ENCODE measurements at places on chromosomes 7 and 10.

DNA sequence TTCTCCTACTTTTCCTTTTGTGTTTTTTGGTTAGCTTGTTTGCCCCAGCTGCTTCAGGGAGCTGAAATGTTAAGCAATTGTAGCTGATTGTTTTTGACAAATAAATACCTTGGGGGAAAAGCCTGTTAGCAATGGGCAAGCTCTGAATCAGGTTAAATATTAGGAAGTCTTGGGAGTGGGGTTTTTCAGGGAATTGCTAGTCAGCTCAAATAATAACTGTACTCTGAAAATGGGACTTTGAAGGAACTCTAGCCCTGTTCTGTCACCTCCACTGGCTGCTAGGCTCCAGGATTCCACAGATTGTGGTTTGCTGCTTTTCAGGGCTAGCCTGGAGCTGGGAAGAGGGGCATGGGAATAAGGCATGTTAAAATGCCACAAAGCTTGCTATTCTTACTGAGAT is 39.5 kb downstream of the ADK start:
- DNase-seq, result no peak

GRCh38 chr10:112913255-112913654 is 36.8 kb upstream of the TCF7L2 start:
- no peak for DNase-seq

GRCh38 chr10:100653238-100653956 is 92.0 kb upstream of the PAX2 start:
- no peak for DNase-seq

DNA sequence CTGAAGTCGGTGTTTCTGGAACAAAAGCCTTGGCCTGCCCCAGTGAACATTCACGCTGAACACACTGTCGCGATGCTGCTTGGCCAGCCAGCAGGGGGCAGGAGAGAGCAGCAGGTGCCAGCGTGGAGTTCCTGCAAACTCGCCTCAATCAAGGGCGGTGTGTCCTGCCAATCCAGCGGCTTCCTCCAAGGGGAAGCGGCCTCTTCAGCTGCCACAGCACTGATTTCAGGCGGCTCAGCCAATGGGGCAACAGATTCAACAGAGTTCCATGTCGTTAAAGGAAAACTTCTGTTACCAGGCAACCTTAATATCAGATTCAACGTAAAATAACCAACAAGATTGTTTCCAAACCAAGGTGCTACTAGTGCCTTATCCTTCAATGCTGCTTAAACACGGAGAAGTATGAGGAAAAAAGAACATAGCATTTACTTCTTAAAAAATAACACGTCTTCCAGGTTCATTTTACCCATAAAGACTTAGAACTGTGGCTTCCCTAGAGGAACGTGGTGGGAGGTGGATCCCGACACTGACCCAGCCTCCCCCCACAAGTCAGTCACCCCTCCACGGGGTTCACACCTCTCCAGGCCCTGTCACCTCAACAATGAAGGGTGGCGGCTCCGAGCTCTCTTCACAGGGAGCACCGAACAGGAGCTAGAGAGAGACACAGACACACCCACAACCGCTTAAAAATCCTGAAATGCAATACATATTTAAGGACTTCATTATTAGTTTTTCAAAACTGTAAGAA is 178.2 kb downstream of the DIP2C start:
- DNase-seq, result peak; percentile 94

DNA sequence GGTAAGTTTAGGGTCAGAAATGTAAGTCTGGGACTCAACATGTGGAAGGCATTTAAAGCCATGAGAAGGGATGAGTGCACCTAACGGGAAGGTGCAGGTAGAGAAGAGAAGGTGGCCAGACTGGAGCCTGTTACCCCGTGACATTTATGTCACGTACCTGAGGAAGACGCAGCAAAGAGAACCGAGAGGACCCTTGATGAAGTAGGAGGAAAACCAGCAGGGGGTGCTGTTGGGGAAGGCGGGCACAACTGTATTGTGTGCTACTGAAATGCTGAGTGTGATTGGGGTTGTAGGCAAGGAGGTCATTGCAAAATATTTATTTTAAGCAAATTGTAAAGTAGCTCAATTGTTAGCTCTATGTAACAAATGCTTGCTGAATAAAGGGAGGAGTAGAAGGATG is 338.2 kb upstream of the PRKCQ start:
- DNase-seq, result no peak

- no peak for DNase-seq
Observed at GRCh38 chr10:10332786-10333185, 684.9 kb upstream of the CELF2 start.

- DNase-seq, result no peak
Observed at GRCh38 chr7:1043552-1044188, 676 bp upstream of the GPR146 start.

GRCh38 chr10:89425000-89425399 is 10.6 kb downstream of the IFIT5 start:
- DNase-seq, result no peak

- no peak for DNase-seq
Observed at GRCh38 chr7:12889391-12889790, 202.0 kb downstream of the ARL4A start.

DNA sequence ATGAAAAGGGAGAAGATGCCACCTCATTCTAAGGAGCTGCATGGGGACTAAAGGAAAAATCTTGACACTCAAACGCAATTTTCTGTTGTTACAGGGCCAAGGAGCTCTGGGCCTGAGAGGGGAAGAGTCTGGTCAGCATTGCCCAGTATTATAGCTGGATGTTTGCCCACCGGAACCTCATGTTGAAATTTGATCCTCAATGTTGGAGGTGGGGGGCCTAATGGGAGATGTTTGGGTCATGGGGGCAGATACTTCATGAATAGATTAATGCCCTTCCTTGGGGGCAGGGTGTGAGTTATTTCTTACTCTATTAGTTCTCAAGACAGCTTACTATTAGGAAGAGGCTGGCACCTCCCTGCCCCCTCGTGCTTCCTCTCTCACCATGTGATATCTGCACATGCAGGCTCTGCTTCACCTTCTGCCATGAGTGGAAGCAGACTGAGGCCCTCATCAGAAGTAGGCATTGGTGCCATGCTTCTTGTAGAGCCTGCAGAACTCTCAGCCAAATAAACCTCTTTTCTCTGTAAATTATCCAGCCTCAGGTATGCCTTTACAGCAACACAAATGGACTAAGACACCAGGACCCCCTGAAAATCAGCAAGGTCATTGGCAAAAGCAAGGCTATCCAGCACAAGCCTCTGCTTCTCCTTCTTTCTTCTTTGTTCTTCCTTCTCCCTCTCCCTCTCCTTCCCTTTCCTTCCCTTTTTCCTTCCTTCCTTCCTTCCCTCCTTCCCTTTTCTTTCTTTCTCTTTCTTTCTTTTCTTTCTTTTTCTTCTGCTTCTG is 15.1 kb downstream of the GCK start:
- DNase-seq, result peak; percentile 28

GRCh38 chr7:26690135-26690805 is 174.1 kb downstream of the SKAP2 start:
- no peak for DNase-seq

GRCh38 chr10:94524146-94524545 is 21.4 kb upstream of the HELLS start:
- DNase-seq, result no peak

DNA sequence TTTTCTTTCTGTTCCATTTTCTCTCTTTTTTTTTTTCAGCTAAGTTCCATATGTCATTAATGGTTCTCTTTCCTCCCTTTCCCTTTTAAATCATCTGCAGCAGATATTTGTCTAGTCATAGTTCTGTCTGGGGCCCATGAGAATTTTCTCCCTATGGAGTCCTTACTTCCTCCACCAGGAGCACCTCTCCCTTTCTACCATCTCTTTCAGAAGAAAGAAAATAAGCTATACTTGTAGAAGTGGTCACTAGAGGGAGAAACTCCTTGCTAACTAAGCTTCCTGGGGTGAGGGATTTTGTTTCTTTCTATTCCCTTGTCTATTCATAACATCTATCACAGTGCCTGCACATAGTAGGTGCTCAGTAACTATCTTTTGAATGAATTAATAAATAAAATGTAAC is 230.2 kb upstream of the HPS1 start:
- DNase-seq, result no peak

GRCh38 chr10:10193848-10194247 is 823.8 kb upstream of the CELF2 start:
- no peak for DNase-seq

- no peak for DNase-seq
Observed at GRCh38 chr7:92835851-92836488, 403 bp downstream of the CDK6 start.

- DNase-seq, result no peak
Observed at GRCh38 chr7:55469271-55469681, 103.0 kb downstream of the VOPP1 start.

GRCh38 chr10:102608487-102608886 is 35.8 kb upstream of the TRIM8 start:
- DNase-seq, result no peak

DNA sequence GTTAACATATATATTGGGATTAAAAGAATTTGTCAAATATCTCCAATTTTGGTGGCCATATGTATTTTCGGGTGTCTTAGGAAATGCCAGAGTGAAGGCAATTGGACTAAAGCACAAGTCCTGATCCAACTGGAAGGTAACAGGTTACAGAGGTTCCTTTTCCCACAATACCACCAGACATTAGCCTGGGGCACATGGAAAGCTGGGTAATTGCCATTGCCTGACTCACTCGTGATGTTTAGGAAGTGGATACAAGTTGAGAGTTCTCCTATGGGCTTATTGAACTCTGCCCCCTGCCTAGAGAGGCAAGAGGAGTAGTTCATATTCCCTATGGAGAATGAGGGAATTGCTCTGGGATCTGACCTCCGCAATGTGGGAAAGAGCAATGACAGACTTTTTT is 5.7 kb downstream of the DNAH11 start:
- DNase-seq, result no peak

GRCh38 chr7:12712236-12712635 is 24.8 kb downstream of the ARL4A start:
- no peak for DNase-seq

DNA sequence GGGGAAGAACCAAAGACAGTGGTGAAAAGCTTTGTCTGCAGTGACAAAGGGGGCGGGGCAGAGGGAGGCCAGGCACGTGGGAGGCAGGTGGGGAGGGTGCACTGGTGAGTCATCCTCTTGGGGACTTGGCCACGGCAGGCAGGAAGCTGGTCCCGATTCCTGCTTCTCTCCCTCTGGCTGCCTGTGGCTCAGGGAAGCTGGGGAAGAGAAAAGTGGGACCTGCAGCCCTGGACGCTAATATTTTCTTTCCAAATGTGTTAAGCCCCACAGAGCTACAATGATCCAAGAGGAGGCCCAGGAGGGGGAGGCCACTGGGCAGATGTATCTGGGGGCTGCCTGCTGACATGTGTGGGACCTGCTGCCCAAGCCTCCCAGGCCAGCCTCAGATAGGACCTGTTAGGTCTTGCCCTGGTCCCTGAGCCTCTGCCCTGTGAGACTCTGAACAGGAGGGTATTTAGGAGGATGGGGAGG is 231.8 kb downstream of the KCNMA1 start:
- DNase-seq, result no peak

GRCh38 chr10:44369854-44370253 is 15.0 kb downstream of the CXCL12 start:
- DNase-seq, result no peak

- DNase-seq, result no peak
Observed at GRCh38 chr7:17380736-17381662, 82.5 kb downstream of the AHR start.

DNA sequence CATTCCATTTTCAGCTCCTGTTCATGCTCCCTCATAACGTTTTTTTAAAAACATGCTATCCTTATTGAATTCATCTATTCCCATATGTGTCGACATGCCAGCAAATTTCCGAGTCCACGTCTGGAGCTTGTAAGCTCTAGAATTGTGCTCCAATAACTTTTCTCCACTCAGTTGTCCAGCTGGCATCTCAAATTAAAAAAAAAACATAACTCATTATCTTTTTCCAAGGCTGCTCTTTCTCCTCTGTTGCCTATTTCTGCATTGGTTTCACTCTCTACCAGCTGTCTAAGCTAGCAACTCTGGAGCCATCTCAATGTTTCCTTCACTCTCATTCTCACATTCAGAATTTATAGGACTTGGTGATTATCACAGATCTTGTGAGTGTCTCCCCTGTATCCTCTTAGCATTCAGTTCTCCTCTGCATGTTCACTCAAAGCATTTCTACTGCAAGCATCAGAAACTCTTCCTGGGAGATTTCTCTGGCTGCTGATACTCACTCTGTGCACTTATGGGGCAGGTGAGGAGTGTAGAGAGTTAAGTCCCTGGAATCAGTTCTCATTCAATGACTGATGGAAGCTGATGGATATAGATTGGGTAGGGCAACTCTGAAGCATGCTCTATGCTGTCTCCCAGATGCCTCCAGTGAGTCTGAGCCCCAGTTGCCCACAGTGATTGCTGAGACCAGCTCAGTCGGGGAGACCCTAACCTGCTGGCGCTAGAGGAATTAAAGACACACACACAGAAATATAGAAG is 6.7 kb upstream of the DLD start:
- no peak for DNase-seq

GRCh38 chr10:124688889-124689670 is 55.1 kb downstream of the FAM53B start:
- no peak for DNase-seq

DNA sequence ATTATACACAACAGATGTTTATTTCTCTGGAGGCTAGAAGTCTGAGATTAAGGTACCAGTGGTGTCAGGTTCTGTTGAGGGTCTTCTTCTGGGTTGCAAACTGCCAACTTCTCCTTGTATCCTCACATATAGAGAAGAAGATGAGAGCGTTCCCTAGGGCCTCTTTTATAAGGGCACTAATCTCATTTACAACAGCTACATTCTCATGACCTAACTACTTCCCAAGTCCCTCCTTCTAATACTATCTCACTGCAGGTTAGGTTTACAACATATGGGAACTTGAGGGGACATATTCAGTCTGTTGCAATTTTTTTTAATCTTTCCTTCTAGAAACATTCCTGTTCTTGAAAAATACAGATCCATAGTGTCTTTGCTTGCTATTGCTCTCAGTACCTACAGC is 18.3 kb upstream of the FAM3C start:
- no peak for DNase-seq

GRCh38 chr10:80168679-80169380 is 36.3 kb downstream of the PLAC9 start:
- no peak for DNase-seq

- DNase-seq, result no peak
Observed at GRCh38 chr7:83509255-83510021, 139.5 kb downstream of the SEMA3E start.

DNA sequence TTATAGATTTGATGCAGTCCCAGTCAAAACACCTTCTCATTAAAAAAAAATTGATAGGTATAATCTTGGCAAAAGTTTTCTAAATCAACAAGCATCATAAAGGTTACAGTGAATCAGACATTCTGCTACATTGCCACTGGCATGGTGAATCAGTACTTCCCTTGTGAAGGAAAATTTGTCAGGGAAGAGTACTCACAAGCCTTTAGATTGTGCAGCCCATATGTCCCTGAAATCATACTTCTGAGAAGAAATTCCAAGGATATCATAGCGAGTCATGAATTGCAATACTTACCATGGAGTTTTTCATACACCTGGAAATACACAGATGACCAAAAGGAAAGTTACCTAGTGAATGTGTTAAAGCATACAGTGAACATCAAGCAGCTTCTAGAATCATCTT is 17.2 kb downstream of the VSTM2A start:
- DNase-seq, result no peak

DNA sequence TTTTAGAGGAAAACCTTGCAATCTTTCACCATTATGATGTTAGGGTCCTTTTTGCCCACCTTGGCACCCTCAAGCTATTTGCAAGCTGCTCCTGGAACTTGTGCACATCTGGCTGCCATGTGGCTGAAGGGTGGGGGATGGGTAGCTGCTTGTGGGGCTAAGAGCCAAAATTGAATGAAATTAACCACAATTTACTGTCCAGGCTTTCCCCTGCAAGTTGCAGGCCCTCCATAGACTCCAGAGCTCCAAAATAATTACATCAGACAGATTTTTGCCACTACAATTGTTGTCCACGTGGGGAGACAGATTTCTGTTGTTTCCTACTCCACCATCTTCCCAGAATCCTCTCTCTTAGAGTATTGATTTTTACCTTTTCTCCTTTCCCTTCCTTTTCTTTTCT is 19.1 kb downstream of the PI4K2A start:
- no peak for DNase-seq
